HT-29 (cell line): ENCODE measurements at places on chromosomes 5 and 9.

DNA sequence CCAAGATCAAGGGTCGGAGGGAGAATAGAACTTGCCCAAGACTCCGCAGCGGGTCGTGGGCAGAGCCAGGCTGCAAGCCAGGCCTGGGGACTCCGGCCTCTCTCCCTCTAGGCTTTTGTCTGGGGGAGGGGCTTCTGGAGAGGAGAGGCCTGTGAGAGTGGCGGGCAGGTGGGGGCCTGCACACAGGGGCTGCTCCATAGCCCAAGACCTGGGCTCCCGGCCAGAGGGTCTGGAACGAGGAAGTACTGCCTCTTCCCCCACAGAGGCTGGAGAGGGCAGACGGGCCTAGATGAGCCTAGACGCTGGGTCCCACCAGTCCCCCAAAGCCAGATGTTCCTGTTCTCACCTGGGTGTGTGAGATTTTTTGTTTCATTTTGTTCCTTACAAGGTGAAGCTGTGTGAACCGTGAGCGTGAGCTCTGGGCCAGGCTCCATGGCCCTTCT, 5.2 kb upstream of the ST6GALNAC6 start:
- DNase-seq: no peak

- no peak for DNase-seq
Observed at GRCh38 chr9:94713436-94714215, 12.9 kb upstream of the AOPEP start.

GRCh38 chr5:40486437-40487275, 193.1 kb upstream of the PTGER4 start:
- no peak for DNase-seq

- DNase-seq: no peak
Observed at GRCh38 chr5:8954801-8955200, 591.1 kb downstream of the SEMA5A start.

DNA sequence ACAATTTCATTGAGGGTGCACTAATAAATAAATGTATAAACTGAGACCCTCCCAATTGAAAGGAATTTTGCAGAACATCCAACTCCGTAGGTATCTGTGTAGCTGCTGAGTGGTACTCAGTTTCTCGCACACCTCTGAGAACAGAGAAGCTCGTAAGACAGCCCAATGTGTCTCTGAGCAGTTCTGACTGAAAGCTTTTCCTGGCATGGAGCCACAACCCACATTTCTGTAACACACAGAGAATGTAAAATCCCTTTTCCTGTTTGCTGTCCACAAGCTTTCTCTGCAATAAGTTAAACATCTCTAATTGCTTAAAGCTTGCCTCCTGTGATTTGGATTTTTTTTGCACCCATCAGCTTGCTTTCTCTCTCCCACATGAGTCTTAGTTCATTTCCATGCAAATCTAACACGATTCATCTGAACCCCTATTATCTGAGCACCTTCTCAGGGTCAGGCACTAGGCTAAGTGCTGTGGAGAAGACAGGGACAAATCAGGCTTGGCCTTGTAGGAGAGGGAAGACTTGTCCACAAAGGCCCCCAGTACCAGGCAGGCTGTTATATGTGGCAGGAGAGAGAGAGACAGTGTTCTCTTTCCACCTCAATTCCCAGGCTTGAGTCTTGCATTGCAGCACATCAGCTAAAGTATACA, 44.2 kb upstream of the COL15A1 start:
- no peak for DNase-seq

DNA sequence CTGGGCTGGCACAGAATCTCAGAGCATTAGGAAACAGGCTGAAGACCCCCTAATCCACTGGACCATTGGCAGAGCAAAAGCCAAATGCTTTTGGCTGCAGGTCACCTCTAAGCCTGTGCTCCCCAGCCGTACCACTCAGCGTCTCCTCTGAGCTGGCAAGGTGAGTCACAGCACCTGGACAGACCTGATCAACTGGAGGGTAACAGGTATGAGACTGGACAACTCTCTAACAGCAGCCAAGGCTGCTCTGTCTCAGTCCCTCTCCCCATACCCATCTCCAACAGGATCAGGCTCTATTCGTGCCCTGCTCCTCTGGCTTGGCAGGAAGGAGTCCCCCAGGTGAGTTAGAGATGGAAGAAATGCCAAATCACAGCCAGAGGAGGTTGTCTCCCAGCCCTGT, 4.7 kb downstream of the GOLGA2 start:
- peak; percentile 24 for DNase-seq
